ENCODE measurements at places on chromosomes 12 and 14.
A peak's percentile ranks its signal among the peaks of the same experiment; 100 is the strongest.

DNA sequence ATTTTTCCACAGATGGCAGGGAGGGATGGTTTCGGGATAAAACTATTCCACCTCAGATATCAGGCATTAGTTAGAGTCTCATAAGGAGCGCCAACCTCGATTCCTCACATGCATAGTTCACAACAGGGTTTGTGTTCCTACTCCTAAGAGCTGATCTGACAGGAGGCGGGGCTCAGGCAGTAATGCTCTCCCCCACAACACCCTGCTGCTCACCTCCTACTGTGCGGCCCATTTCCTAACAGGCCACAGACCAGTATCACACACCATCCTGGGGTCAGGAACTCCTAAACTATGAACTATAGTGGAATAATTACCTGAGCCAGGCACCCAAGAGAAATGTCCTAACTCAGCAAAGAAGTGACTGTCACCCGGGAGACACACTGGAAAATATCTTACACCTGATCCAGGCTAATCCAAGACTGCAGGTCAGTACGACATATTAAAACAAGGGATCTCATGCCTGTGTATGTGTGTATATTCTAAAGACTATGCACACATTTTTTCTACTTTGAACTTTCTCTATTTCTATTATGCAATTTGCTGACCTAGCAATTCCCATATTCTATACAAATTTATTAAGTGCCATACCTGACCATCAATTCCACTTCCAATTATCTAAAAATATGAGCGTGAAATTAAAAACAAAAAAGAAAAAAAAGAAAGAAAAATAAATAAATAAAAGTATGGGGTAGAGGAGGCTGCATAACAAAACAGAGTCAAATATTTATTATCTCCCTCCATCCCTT is 4.7 kb downstream of the NAA25 start:
- no peak for DNase-seq

DNA sequence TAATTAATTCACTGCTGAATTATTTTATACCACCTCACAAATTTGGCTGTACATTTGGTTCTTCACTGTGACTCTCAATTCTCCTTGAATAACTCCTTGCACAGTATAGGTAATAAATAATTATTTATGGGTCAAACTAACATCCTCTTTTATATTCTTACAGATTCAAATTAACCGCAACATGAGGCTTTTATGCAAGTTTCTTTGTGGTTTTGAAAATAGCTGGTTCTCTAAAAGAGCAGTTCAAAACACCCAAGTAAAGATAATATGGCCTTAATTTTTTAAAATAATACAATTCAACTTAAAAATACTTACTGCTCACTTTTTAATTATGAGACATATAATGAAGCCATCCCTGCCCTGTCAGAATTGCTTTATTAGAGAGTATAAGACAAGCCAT is 12.9 kb upstream of the TRIM9 start:
- no peak for DNase-seq

DNA sequence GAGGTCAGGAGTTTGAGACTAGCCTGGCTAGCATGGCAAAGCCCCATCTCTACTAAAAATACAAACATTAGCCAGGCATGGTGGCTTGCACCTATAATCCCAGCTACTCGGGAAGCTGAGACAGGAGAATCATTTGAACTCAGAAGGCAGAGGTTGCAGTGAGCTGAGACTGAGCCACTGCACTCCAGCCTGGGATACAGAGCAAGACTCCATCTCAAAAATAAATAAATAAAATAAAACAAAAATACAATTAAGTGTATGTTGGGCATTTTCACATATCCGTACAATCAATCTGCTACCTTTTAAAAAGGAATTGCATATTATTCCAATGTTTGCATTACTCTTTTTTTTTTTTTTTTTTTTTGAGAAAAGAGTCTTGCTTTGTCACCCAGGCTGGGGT is 47.7 kb upstream of the HECTD1 start:
- DNase-seq = no peak

- no peak for DNase-seq
Observed at GRCh38 chr12:22332202-22332601, 2.3 kb downstream of the ST8SIA1 start.

- no peak for DNase-seq
Observed at GRCh38 chr12:120235369-120236323, 29.9 kb downstream of the PXN start.

GRCh38 chr14:61260939-61261776 is 20.0 kb downstream of the TMEM30B start:
- no peak for DNase-seq

- no peak for DNase-seq
Observed at GRCh38 chr14:22508150-22508457, 80.9 kb downstream of the DAD1 start.

GRCh38 chr12:29082522-29082921 is 66.6 kb upstream of the FAR2 start:
- peak; percentile 64 for DNase-seq

DNA sequence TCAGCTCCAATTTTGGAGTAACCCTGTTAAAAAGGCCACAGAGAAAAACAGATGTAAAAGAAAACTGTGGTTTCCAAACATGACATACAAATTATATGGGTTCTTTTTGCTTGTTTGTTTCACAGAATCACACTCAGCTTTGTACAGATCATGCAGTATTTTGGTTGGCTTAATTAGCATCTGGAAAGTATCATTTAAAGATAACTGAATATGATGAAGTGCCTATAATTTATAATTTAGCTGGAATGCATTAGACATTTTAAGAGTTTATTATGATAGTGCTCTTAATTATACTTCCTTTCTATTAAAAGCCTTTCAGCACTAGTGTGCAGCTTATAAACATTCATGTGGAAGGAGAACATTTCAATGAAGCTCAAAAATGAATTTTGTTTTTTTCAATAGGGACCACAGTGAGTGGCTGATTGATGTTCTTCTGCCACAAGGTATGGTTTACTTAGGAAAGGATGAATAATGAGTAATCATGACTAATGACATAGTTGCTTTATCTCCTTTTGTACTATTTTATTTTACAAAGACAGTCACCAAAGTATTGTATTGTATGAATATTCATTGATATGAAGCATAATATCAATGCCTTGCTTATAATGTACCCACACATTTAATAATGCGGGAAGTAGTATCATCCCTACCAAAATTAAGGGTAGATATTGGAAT is 98.3 kb downstream of the UNC79 start:
- no peak for DNase-seq

DNA sequence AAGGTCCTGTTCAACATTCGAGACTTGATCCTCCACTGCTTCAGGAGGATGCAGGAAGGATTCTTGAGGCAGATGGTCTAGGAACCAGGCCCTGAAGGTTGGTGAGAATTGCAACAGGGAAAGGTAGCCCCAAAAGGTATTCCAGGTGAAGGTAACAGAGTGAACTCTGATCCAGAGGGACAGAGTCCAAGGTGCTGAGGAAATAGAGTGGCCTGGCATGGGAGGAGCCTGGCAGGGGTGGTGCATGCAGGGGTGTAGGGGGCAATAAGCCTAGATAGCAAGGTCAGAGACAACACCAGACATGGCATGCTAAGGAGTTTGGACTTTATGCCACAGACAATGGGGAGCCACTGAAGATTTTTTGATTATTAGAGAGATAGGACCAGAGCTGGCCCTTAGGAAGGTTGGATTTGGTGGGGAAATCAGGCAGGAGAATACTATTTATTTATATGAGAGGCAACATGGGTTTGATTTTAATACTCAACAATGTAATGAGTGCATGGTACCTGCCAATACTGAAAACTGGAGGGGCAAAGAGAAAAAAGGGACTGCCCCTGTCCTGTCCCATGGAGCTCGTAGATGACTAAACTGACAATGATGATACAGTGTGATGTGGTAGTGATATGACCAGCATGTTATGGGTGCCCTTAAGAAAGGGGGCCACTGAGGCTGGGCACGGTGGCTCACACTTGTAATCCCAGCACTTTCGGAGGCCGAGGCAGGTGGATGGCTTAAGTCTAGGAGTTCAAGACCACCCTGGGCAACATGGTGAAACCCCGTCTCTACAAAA is 50.5 kb upstream of the TMED10 start:
- no peak for DNase-seq

DNA sequence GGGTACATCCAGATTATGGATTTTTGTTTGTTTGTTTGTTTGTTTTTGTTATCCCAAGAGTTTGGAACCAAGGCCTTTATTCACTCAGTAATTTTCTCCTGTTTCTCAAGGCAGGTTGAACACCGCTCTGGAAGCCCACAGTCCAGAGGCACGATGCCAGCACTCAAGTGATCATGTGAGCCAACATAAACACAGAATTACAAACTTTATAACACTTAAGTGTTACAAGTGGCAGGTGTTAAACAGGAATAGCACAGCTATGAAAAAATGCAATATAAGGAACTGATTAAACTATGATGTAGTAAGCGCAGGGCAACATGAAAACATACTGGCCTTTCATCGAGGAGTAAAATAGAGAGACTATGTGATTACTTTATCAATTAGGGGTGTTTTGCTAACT is 1885.8 kb upstream of the SEL1L start:
- DNase-seq = no peak

- DNase-seq = no peak
Observed at GRCh38 chr12:85664429-85664828, 171.8 kb downstream of the RASSF9 start.

DNA sequence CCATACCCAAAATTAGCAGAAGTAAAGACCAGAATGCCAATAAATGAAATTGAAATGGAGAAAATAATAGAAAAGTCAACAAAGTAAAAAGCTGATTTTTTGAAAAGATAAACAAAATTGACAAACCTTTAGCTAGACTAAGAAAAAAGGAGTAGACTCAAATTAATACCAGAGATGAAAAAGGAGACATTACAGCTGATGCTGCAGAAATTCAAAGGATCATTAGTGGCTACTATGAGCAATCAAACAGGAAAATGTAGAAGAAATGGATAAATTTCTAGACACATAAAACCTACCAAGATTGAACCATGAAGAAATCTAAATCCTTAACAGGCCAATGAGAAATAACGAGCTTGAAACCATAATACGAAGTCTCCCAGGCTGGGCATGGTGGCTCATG is 34.8 kb upstream of the INSM2 start:
- no peak for DNase-seq

- no peak for DNase-seq
Observed at GRCh38 chr14:77613201-77613600, 3.2 kb downstream of the SPTLC2 start.

GRCh38 chr14:56733396-56733795 is 76.9 kb downstream of the OTX2 start:
- no peak for DNase-seq

DNA sequence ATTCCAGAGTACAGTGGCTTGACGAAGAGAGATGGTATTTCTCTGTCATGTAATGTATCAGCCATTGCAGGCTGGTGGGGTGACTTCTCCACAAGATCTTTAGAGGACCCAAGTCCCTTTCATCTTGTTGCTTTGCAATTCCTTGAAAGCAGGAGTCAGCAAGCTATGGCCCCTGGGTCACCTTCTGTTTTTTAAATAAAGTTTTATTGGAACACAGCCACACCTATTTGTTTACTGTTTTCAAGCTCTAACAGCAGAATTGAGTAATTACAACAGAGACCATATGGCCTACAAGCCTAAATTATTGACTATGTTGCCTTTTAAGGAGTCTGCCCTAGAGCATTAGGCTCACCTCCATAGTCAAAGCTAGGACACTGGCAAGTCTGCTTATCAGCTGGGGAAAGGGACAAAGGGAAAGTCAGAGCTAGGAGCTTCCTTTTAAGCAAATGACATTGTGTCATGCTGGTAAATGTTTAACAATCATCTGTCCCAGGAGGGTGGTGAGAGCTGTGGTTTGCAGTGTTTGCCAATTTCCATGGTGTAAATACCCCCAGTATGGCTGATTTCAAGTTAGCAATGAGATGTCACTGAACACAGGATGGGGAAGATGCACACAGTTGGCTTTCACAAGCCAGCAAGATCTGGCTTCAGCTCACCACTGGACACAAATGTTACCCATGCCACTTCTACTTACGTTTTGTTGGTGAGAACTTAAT is 87.7 kb upstream of the PWP1 start:
- no peak for DNase-seq

DNA sequence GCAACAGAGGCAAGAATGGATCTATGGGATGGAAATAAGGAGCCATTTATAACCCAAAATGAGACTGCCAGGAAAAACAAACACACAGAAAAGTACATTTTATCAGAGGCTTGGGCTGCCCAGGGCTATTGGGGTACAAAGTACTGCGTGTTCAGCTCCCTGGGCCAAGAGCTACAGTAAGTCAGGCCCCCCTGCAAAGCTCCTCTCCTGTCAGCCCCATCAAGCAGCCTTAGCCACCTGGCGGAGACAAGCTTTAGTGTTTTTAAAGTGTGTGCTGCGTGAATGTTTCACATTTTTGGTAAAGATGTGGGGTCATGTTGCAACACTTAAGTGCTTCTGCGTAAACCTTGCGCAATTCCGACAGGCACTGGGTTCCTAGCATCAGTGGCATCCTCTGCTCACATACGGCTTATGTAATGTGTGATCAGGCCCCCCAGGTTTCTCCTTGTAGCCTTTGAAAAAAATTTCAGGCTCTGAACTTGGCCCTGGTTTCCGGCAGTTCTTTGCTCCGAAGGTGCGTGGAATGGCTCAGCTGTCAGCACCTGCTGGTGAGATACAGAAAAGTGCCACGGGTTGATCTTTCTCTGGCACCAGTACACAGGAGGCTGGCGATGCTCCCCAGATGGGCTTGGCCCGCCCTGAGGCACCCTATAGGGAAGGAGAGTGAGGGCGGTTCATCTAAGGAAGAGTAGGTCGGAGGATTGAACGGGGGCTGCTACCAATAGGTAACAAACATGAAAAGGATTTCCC is 198.7 kb upstream of the EEA1 start:
- no peak for DNase-seq

GRCh38 chr14:75497191-75497590 is 25.1 kb upstream of the BATF start:
- DNase-seq = no peak

- DNase-seq = no peak
Observed at GRCh38 chr12:45259675-45260074, 43.8 kb downstream of the ANO6 start.

- no peak for DNase-seq
Observed at GRCh38 chr12:89165703-89166102, 186.6 kb downstream of the DUSP6 start.

GRCh38 chr12:95151406-95151805 is 65.9 kb downstream of the FGD6 start:
- no peak for DNase-seq

- DNase-seq = peak; percentile 10
Observed at GRCh38 chr14:77498120-77498979, at the start of gene ISM2. Gene ISM2, minus strand, starts transcription at chr14:77498816. Its CDS starts 23 bp downstream, at chr14:77498793.

DNA sequence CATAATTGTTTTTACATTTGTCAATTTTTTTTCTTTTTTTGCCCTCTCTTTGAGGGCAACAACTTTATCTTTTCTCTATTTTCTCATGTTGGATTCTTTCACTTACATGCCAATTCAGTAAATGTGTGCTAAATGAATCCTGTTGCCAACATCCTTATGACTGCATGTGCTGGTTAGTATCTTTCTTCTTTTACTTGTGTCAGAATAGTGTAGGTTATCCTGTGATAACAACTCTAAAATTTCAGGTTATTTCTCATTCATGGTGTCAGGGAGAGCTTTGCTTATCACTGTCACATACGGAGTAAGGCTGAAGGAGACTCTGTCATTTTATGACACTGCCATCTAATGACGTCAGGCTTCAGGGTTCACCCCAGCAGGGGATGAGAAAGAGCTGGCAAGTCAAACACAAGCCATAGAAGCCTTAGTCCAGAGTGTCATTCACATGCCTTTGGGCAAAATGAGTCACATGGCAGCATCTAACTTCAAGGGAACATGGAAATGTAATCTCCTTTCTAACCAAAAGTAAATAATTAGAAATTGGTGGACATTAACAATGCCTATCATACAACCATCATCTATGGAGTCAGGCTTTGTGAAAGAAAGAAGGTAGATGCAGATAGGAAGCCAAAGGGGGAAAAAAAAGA is 242.5 kb upstream of the ATP2B1 start:
- DNase-seq = no peak

All from T-helper 1 cell (primary cell).